ENCODE measurements at places on chromosomes 7 and 10. TPM values are rescaled to one million over a fixed set of nuclear protein-coding genes. Genes with fewer than 3 reads are reported as not detected.

DNA sequence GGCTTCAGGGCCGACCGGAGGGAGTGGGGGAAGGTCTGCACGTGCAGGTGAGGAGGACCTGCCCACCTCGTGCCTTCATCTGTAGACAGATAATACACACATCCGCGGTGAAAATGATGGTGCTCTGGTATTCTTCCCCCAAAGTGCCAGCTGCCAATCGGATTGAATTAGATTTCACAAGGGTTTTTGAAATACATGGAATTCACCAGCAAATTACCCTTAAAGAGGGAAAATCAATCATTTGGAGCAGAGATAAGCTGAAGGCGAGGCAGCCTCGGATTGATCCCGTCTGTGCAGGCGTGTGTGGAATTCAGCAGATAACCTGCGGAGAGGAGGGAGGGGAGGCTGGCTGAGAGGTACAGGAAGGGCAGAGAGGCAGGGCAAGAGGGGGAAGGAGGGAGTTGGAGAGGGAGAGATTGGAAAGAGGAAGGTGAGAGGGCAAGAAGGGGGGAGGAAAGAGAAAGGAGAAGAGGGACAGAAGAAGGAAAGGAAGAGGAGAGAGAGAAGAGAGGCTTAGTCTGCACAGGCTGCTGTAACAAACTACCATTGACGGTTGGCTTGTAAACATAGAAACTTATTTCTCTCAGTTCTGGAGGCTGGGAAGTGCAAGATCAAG lies 84.2 kb downstream of the C10orf105 start:
- no peak for DNase-seq

GRCh38 chr10:25226775-25227682 lies 52.2 kb downstream of the GPR158 start:
- DNase-seq, result peak; percentile 4

DNA sequence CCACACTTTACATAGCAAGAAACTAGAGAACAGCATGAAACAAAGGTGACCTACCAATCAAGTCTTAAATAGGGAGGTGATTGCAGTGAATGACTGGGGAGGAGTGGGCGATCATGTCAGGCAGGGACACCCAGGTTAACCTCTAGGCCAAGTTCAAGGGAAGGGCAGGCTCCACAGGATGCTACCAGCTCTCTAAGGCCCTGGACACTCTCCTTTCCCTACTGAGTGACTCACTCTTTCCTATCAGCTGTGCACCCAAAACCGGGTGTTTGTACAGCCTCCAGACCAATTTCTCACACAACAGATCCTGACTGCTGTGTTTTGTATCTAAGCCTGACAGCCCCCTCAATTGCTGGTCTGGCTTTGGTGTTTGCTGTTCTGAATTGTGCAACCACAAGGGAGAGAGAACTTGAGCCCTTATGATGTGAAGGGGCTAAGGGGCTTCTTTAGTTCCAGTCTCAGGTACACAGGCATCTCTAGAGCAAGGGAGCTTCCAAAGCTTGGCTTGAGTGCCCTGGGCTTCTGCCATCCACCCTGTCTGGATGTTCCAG lies 107.8 kb downstream of the TBXAS1 start:
- peak; percentile 2 for DNase-seq

- DNase-seq, result no peak
These were observed 249.9 kb upstream of the C7orf33 start for GRCh38 chr7:148340438-148341280.

- DNase-seq, result no peak
These were observed 458.5 kb downstream of the KCNMA1 start for GRCh38 chr10:77179015-77179695.

DNA sequence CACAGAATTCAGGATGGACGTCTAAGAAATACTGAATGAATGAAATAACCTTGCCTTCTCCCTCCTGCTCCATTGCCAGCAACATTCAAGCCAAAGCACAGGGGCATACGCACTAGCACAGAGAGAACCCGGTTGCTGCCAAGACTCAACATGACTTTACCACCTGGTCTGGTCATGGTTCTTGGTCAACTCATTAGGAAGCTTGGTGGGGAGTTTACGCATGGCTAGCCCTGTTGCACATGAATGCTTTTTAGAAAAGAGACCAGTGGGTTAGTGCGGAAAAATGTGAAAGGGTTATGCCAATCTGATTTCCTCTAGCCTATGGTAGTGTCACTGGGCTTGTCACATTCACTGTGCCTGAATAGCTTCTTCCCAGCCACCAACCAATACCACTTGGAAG lies 187.6 kb upstream of the NEBL start:
- no peak for DNase-seq

DNA sequence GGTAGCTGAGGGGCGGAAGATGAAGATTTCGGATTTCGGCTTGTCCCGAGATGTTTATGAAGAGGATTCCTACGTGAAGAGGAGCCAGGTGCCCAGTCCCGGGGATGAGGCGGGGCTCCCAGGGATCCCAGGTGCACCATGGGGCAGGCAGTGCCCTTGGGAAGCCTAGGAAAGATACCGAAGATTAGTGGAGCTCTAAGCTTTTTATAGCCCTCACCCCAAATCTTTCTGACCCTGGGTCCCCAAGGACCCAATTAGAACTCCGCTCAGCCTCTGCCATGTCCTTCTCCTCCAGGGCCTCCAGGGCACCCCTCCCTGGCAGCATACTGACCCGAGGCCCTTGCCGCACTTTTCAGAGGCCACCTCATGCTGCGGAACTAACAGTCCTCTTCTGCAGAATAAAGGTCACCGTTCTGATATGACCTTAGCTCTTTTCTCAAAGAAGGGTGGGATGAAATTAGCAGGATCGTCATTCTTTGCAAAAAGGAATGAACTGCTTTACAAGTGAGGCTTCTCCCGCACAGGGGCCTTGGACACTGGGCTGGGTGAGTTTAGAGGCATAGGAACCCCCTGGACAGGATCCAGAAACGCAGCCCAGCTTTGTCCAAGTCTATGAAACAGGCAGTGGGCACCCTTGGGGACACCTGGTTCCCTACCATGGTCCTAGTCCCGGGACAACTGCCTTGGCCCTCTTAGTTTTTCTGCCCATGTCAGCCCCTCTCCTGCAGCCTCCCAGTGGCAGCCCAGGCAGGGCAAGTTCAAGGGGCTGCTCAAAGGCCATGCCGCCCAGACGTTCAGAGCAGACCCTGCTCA lies 17.9 kb upstream of the CSGALNACT2 start:
- DNase-seq, result no peak

DNA sequence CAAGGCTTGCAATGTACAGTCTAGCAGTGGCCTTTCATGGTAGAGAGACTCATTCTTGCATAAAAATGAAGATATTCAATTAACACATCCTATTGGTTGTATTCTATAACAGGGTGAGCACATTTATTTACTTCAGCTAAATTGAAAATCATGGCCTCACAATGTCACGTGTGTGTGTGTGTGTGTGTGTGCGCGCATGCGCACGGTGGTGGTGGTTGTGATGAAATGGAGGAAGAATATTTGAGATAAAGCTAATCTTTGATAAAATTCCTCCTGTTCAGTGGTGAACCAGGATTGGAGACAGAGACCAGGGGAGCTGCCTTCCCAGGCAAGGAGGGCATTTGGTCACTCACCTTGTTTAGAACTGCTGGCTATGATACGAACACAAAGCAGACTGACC lies 199.8 kb downstream of the DPP6 start:
- no peak for DNase-seq

DNA sequence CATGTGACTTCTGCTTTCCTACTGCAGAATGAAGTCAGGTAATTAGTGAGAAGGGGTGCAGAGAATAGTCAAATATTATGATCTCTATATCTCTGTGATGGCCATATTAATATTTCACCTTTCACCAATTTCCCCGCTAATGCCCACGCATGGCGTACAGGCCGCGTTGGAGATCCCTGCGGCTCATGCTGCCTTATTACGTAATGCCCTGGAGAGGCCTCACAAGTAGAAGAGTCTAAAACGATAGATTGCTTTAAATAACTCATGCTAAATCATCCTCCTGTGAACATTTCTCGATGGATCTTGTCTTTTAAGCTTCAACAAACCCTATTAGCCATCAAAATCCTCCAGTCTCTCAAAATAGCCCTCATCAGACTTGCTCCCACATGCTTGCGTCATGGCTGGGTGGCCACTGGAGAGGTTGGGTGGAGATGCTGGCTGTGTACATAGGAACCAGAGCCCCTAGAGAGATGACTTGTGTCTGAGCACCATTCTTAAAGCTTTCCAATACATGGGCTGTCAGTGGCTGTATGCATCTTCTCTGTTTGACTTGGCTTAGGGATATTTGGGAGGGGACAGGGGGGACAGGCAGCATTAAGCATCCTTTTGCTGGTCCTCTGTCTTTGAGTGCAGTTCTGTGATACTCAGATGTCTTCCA lies 79.5 kb upstream of the INSYN2A start:
- no peak for DNase-seq

DNA sequence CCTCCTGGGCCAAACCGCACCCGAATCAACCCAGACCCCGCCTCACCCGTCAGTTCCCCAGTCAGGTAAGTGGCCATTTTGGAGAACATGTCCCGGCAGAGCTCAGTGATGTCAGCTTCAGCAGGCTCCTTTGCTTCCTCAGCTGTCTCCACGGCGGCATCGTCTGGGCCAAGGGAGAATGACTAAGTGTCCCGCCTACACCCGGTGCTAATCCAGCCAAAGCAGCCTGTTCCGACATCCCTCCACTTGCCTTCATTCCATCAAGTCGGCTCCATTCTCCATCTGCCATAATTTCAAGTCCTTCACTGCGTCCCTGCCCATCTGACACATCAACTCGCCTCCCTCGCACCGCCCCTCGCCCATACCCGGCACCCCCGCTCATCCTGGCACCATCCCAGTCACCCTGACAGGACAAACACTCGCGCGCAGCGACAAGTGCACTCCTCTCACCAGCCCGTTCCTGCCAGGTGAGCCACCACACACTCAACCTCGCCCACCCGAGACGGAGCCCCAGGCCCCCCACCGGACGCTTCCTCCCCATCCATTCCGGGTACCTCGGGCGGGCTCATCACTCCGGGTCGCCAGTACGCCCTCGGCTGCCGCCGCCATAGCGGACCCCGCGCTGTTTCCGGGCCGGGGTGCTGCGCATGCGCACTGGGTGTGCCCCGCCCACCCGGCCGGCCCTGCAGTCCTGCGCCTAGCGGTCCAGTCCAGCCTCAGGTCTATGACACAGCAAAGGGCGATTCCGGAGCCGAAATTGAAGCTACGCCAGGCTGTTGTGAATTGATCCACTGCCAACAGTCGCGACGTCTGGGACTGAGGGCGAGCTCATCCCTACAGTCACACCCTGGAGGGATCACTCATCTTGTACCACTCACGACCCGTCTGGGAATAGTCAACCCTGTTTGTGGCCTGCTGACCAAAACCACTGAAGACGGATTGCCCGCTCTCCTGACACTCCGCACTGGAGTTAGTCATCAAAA lies at the start of gene BLOC1S2:
BLOC1S2 (minus strand) TSS at position 630 of the 983 bp plus-strand sequence; CDS start at position 609, 21 bp downstream.
- DNase-seq, result peak; percentile 93

Gene ANKRD1
- total RNA-seq, result not detected

Gene VSIR
- total RNA-seq, result 41.4 TPM

Gene SYT15
- 0.50 TPM for total RNA-seq

Gene TAS2R5
- 0.43 TPM for total RNA-seq

Gene MRLN
- total RNA-seq, result not detected

Gene FBXO24
- 0.54 TPM for total RNA-seq

Data from activated naive CD8-positive, alpha-beta T cell treated with anti-CD3 and anti-CD28 coated beads for 36 hours (primary cell).